ENCODE measurements at places on chromosomes 5 and 9.

GRCh38 chr5:137101544-137101943, 397.6 kb downstream of the SPOCK1 start:
- DNase-seq: no peak

GRCh38 chr9:86978922-86979474, 31.7 kb upstream of the GAS1 start:
- no peak for DNase-seq

- DNase-seq: no peak
Measured at GRCh38 chr9:91803970-91804752, 145.9 kb downstream of the ROR2 start.

DNA sequence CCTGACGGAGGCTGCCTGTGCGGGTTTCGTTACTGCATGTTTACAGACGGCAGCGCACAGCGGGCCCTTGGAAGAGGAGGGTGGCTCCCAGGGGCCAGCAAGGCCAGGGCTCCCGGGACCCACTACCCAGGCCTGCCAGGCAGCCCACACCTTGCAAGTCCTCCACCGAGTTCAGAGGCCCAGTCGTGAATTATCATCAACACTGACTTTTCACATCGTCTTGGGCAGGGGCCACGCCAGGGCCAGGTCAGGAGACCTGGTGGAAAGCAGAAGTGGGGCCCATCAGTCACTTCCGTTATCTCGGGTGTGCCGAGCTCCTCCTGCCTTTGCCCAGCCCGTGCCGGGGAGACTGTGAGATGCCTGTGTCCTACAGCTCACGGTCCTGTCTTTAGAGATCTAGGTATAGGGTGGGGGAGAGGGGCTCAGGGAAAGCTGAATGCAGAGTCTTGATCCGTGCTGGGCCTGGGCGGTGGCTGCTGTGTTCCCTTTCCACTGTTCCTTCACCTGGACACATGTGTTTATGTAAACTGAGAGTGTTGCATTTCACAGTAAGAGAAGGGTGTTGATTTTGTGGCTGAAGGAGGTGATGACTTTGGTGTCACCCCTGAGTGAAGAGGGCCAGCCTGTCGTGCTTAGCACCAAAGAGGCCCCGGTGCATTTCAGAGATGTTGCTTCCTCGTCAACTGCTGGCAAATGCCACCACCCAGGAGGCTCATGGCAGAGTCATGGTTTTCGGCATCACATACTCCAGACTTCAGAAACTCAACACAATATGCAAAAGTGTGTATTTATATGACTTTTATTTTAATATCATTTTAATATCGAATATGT, 175.2 kb downstream of the GAPVD1 start:
- DNase-seq: no peak

- DNase-seq: no peak
Measured at GRCh38 chr5:88979244-88979643, 96.3 kb upstream of the MEF2C start.

DNA sequence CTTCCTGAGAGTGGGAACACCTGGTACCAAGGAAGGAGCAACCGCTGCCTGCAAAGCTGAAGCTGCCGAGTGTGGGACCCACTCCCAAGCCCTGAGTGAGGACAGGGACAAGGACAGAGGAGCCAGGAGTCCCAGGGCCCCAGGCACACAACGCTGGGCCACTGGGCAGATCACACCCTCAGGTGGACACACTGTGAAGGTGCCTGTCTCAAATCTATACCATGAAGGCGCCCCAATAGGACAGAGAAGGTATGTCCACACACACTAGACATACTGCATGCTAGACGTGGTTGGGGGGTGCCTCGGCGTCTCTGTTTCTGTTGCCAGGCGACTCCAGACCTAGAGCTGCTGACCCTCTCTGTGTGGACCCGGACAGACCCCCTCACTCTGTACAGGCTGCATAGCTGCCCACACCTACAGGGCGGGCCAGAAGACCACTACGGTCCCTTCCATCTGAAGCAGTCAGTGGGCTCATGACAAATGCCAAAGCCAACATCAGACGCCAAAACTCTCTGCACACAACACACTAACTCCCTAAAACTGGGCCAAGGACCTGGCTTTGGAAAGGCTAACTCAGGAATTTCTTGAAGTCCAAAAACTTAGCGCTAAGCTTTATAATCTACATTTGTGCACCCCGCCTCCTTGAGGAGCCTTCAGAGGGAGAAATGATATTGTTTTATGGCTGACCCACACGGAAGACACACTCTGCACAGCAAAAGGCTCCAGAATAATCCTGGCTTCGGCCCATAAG, 60.7 kb downstream of the ROR2 start:
- DNase-seq: no peak

DNA sequence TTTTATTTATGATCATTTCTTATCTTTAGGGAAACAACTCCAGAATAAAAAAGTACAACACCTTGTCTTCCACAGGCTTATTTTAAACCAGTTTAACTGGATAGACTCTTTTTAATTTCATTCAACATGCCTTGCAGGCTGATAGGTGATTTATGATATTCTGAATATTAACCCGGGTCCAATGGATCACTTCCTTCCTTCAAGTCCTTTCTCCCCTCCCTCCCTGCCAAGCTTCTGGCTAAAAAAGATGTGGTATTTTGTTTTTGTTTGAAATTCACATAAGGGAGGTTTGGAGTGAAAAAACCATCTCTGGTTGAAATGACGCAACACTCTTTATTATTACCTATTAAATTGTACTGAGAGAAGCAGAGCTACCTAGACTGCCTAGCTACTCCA, 265.3 kb downstream of the MLLT3 start:
- DNase-seq: no peak

GRCh38 chr9:91248707-91249106, 113.0 kb downstream of the AUH start:
- no peak for DNase-seq

DNA sequence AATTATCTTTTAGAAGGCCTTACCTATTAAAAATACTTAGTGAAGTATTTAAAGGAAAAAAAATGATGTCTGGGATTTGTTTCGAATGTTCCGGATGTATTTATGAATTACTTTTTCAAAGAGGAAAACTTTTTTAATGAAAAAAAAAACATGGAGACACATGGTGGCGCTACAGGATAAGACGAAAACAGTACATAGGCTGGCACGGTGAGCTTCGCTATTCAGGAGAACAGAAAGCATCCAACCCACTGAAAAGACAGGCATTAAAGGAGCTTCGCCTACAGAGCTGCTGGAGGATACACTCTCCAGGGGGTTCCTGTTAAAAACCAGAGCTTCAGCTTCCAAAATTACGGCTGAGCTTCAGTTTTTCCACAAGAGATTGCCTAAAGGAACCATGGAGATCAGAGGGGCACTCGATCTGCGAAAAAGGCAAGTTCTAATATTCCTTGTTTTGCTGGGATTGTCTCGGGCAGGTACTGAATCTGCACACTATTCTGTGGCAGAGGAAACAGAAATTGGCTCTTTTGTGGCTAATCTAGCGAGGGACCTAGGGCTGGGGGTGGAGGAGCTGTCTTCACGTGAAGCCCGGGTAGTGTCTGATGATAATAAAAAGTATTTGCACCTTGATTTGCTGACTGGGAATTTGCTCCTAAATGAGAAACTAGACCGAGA, at the start of gene PCDHB14:
Gene PCDHB14 (plus strand): TSS at position 232 of the 672 bp plus-strand sequence. CDS start 163 bp downstream, at position 395.
- DNase-seq: no peak

- DNase-seq: no peak
Measured at GRCh38 chr5:131459216-131459615, 175.8 kb downstream of the RAPGEF6 start.

- DNase-seq: no peak
Measured at GRCh38 chr5:145681686-145682085, 153.5 kb downstream of the PRELID2 start.

GRCh38 chr5:143245929-143246561, 157.4 kb downstream of the NR3C1 start:
- DNase-seq: no peak

DNA sequence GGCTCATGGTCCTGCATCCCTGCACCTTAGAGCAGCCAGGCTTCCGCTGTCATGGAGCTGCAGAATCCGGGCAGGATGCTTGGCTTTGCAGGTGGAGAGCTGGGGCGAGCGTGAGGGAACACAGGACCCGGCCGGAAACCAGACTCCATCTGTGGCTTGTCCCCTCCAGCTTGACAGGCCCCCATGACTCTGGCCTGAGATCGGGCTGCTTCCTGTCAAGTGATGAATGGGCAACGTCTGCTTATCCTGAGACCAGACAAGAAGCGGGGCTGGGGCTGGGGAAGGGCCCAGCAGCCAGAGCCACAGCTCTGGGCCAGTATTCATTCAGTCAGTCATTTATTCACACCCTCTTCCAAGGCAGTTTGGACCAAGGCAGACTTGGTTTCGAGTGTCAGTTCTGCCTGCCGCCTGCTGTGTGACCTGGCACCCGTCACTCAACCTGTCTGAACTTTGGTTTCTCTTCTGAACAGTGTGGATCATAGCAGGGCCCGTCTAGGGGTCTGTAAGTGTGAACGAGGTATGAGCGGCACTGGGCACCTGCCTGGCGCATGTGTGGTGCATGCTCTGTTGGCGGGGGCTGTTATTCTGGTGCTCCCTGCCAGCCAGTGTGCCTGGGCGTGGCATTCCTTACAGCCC, 37.5 kb downstream of the NEK6 start:
- DNase-seq: no peak

DNA sequence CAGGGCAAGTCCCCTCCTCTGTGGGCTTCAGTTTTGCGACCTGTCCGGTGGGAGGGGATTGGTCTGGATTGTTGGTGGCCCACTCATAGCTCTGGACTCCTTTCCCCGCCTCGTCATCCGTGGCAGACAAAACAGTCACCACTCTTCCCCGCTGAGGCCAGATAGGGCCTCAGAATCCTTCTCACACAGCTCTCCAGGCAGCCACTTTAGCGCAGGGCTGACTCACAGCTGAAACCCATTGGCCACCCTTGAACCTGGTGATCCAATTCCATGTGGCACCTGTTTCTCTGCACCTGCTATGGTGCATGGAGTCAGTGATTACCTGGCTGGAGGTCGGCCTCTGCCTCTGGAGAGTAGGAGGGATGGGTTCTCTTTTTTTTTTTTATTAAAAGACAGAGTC, 15.8 kb upstream of the CACFD1 start:
- no peak for DNase-seq

DNA sequence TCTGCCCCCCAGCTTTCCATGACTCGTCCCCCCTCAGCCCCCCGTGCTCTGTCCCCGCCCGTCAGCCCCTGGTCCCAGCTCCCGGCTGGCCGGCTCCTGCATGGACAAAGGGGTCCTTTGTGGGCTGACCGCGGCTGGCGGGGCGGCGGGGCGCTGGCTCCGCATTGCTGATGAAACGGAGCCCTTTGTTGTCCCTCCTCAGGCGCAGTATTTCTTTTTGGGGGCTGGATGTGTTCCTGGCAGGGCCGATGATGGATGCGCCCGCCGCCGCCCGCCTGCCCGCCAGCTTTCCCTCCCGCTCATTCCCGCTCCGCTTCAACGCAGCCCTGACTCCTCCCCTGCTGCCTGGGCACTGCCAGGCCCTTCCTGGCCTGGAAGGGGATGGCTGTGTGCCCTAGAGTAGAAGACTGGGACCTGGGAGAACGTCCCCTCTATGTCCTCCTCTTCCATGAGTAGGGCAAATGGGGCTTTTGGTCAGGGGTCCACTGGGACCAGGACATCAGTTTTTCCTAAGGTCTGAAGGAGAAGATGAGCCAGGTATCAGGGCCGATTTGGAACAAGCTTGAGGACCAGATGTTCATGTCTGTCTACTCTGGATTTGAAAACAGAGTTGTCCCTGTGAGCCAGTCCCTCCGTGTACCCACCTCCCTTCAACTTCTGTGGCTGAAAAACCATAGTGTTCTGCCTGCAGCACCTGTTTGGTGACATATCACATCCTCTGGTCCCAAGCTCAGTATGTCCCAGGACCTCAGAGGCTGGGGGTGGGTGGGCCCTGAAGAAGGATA, 29.0 kb downstream of the CXXC5 start:
- DNase-seq: no peak

DNA sequence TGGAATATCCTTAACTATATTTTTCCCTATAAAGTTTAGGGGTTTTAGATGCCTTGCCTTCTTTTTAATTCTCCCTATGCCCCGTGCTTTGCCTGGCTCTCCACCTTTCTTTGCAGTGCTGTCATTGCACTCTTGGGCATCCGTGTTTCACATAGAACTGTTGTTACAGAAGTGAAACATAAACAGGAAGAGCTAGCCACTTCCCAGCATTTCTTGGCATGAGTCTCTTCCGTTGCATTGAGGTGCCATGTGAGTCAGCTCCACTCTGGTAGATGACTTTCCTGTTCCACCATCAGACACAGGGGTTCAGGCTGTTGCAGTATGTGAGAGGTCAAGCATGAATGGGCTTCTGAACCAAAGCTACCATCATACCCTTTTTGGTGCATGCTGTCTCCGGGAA, 73.4 kb downstream of the ANGPTL2 start:
- no peak for DNase-seq

DNA sequence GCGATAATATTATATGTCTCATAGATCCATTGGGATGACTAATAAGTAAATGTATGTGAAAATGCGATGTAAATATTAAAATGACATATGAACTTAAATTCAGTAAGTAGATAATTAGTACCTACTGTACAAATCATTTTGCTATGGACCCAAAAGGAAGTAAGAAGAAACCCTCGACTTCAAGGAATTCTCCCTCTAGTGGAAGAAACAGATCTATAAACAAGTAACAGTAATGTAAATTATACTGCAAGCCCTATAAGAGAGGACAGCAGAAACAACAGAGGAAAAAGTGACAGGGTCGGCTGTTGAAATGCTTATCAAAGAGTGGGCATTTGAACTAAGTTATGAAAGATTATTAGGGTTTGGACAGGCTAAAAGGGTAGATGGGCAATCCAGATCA, 320.3 kb downstream of the DMAC1 start:
- DNase-seq: no peak

DNA sequence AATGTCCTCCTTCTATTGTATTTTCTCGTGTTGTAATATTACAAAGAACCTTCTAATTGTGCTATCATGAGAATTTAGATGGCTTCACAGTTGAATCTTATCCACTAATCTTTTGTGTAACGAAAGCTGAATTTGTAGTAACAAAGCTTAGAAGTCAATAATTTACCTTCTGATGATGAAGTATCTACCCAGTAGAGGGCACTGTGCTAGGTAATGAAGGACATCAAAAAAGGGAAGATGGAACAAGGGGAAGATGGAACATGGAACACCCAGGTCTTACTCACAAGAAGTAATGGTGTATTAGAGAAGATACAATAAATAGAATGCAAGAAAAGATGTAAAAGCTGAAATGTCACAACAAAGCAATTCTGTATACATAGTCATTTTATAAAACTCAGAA, 131.0 kb upstream of the CCNG1 start:
- DNase-seq: no peak

GRCh38 chr9:121942313-121942712, 150.8 kb downstream of the TTLL11 start:
- no peak for DNase-seq

DNA sequence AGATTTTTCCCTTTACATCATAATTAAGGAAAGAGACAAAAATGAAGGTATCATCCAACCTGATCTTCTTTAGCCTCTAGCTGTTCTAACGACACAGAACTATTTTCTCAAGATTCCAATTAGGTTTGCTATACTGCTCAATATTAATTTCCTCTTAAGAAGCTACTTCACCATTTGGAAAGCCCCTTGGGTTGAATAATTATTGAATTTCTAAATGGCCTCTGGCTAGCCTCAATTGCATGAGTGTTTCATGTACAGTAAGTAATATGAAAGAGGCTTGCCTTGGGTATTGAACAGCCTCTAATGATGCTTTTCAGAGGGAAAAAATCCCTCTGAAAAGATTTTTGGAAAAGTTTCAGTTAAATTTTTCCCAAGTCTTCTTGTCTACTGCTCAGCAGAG, 3.7 kb upstream of the MOB3B start:
- no peak for DNase-seq
